ENCODE measurements at places on chromosomes 11 and 22.

GRCh38 chr22:49767355-49768062, 60.2 kb downstream of the BRD1 start:
- no peak for DNase-seq

- DNase-seq: peak; percentile 80
Observed at GRCh38 chr11:62791501-62792201, at the start of gene TMEM223. Gene TMEM223 (minus strand): TSS chr11:62792006. CDS start chr11:62791994, 12 bp downstream.

DNA sequence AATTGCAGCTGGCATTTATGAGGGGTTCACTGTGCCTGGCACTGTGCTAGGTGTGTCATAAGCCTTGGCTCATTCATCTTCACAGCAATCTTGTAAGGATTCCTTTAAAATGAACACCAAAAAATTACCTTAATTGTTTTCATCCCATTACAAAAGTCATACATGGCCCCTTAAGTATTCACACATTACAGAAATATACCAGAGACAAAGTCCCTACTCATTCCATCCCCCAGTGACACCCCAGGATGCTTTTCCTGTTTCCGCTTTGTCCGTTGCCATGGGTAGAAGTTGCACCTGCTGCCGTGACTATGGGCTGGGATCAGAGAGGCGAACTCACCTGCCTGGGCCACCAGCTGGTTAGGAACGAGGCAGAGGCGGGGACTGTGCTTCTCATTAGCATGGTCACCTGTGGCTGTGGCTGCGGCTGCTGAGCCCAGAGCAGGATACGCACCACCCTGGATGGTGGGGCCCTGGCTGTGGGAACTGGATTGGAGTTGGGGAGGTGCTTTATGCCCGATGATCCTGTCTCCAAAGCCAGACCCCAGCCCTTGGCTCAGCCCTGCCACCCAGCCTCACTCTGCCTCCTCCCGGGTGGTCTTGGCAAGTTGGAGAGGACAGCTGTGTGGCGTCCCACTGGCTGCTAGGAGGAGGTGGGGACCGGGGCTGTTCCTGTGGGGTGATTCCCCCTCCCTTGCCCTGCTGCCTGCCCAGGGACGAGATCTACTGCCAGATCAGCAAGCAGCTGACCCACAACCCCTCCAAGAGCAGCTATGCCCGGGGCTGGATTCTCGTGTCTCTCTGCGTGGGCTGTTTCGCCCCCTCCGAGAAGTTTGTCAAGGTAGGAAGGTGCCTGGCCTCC, 60.8 kb downstream of the MYO7A start:
- no peak for DNase-seq

DNA sequence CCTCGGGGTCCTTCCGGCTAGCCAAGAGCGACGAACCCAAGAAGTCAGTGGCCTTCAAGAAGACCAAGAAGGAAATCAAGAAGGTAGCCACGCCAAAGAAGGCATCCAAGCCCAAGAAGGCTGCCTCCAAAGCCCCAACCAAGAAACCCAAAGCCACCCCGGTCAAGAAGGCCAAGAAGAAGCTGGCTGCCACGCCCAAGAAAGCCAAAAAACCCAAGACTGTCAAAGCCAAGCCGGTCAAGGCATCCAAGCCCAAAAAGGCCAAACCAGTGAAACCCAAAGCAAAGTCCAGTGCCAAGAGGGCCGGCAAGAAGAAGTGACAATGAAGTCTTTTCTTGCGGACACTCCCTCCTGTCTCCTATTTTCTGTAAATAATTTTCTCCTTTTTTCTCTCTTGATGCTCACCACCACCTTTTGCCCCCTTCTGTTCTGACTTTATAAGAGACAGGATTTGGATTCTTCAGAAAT, 1.9 kb upstream of the GCAT start:
- no peak for DNase-seq

- DNase-seq: no peak
Observed at GRCh38 chr11:69874984-69875624, 55.9 kb upstream of the FGF3 start.

GRCh38 chr11:128667873-128668272, 26.0 kb upstream of the FLI1 start:
- no peak for DNase-seq

DNA sequence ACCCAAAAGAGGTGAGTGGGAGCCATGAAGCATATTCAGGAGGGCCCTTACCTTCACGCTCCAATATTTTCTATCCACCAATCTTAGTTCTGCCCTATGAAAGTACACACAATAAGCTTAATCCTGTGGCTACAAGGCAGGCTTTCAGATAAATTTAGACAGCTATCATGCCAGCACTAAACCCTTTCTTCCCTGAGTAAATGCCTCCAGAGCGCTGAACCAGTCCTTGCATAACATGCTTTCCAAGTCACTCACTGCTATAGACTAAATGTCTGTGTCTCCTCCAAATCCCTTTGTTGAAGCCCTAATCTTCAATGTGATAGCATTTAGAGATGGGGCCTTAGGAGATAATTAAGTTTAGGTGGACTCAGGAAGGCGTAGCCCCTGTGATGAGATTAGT, 50.3 kb upstream of the FIBIN start:
- DNase-seq: no peak

GRCh38 chr11:65085446-65085845, 1.4 kb downstream of the ZFPL1 start:
- DNase-seq: no peak

- no peak for DNase-seq
Observed at GRCh38 chr22:31400023-31400397, 606 bp downstream of the DRG1 start.

GRCh38 chr22:40000171-40000570, 5.4 kb downstream of the FAM83F start:
- DNase-seq: no peak

DNA sequence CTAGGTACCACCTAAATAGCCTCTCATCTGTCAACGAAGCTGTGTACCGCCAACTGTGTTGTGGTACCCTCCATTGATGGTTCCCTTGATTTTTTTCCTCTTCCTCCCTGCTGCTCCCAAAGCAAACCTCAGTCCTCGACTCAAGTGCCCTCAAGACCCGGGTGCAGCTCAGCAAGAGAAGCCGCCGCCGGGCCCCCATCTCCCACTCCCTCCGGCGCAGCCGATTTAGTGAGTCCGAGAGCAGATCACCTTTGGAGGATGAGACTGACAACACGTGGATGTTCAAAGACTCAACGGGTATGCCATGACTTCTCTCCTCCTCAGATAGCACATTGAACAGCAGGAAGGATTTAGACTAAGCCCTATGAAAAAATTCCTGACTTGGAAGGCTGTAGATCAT, 22.4 kb upstream of the CRYBB3 start:
- DNase-seq: no peak

- no peak for DNase-seq
Observed at GRCh38 chr11:64694026-64694755, 28.8 kb downstream of the NRXN2 start.

DNA sequence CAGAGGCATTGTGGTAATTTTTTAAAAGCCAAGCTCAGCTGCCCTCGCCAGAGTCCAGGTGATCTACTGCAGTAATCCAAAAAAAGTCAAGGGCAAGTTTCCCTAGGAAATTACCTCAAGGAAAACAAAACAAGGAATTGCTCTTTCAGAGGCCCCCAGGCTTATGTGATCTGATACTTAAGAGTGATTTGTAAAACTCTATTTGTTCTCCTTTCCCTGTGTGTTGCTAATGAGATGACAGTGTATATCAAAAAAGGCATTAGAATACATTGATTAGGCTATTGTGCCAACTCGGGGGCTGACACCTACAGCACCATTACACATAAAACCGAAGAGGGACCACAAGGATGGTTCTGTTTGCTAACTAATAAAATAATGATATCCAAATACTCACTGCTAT, 44.5 kb upstream of the CHRM4 start:
- no peak for DNase-seq

DNA sequence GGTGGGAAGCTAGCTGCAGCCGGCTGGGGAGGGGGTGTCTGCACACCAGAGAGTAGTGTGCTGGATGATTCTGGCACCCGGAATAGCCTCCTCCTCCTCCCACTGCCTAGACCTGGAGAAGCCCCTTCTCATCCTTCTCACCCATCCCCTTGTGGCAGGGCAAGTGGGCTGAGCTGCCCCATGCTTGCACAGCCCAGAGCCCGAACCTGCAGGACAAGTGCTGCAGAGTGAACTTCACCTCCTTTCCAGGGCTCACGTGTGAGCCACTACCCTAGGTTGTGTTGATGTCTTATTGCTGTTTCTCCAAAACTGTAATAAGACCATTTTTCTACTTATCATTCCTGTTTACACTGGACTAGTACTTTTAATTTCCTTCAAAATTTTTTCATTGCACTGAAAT, 56.1 kb upstream of the GLYATL1B start:
- DNase-seq: no peak

- DNase-seq: no peak
Observed at GRCh38 chr11:99513368-99513767, 492.6 kb downstream of the CNTN5 start.

DNA sequence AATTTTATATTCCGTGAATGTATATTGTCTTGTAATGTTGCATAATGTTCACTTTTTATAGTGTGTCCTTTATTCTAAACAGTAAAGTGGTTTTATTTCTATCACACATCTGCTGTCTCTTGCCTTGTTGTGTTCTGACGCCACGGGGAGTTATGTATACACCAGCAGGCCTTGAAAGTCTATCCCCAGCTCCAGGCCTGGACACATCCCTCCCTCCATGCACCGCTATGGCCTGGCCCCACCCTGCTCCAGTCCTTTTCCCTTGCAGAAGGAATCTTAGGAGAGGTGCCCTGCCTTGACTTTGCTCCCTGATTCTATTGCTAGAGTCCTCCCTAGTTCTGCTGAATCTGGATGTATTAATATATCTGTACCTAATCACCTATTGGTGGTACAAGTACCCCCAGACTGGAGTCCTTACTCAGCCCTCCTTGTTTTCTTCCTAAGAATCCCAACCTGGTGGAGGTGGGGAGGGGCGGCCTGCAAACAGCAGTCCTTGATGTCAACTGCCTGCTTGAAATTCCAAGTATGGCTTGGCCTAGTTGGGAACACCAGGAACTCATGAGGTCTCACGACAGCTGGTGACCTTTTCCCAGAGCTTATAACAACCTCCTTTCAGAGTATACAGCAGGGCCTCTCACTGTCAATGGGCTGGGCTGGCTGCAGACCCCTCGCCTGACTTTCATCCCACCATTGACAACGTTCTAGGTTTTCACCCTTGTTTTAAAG, 61.6 kb downstream of the TIMP3 start:
- no peak for DNase-seq

GRCh38 chr22:44024288-44024921, at the start of gene PARVB:
Gene PARVB (plus strand): TSS chr22:44024302. CDS start chr22:44024340, 38 bp downstream.
- no peak for DNase-seq
